Ovary (tissue), 10 donors: ENCODE measurements at places on chromosomes 2 and 18. TPM values are rescaled to one million over a fixed set of nuclear protein-coding genes. Genes with fewer than 3 reads are reported as not detected.
A peak's percentile ranks its signal among the peaks of the same experiment; 100 is the strongest.

Gene FEZ2
- 28.9 TPM for polyA plus RNA-seq

Gene FLACC1
- polyA plus RNA-seq = 0.30 TPM

Gene LAMA3
- 2.9 TPM for polyA plus RNA-seq

Gene ANO7
- polyA plus RNA-seq = 0.87 TPM

GRCh38 chr18:75880925-75881504, 453.5 kb upstream of the SMIM21 start:
- H3K27me3 ChIP-seq = no peaks in the 10 kb centered on the region
- H3K4me1 ChIP-seq = no peaks in the 10 kb centered on the region
- no peak for DNase-seq
- H3K4me3 ChIP-seq = no peak overlapping the region
- no peak overlapping the region for H3K27ac ChIP-seq
- no peaks in the 10 kb centered on the region for H3K36me3 ChIP-seq

DNA sequence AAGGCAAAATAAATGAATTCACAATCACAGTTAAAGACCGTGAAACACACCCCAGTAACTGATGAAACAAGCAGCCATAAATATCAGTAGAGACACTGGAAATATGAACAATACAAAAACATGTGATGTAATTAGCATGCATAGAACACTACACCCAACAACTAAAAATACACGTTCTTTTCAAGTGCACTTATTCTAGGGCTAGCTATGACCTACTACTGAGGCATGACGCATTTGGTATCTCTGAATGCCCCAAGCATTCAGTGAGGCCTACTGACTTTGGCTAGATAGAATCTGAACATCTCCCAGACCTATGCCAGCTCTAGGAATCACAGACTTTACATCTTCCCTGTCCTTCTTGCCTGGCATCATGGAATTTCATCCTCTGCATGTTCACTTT, 450.0 kb upstream of the ID2 start:
- H3K4me1 ChIP-seq = peaks cover 2% of the 10 kb centered on the region
- DNase-seq = no peak
- H3K27me3 ChIP-seq = no peaks in the 10 kb centered on the region
- H3K36me3 ChIP-seq = no peaks in the 10 kb centered on the region

Gene RUFY4
- polyA plus RNA-seq = 0.57 TPM

DNA sequence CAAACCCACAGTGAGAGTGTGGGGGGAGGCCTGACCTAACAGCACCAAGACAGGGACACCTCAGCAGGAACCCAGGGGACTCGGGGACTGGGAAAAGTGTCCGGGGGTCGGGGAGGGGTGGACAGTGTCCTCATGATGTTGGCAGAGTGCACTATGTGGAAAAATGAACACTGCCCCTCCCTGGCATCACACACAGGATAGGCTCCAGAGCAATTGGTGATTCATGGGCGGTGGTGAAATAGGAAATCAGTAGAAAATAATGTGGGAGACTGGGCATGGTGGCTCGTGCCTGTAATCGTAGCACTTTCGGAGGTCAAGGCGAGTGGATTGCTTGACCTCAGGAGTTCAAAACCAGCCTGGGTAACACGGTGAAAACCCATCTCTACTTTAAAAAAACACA, 3.6 kb upstream of the ANO7 start:
- H3K4me1 ChIP-seq = no peaks in the 10 kb centered on the region
- no peak overlapping the region for H3K27ac ChIP-seq
- no peaks in the 10 kb centered on the region for H3K36me3 ChIP-seq
- H3K4me3 ChIP-seq = no peak overlapping the region
- no peaks in the 10 kb centered on the region for H3K27me3 ChIP-seq
- no peak for DNase-seq

- H3K36me3 ChIP-seq = no peaks in the 10 kb centered on the region
- no peak overlapping the region for H3K27ac ChIP-seq
- H3K27me3 ChIP-seq = no peaks in the 10 kb centered on the region
- no peak overlapping the region for H3K4me3 ChIP-seq
- no peaks in the 10 kb centered on the region for H3K4me1 ChIP-seq
- no peak for DNase-seq
Observed at GRCh38 chr2:234099266-234099665, 48.8 kb downstream of the SPP2 start.

- H3K4me1 ChIP-seq = no peaks in the 10 kb centered on the region
- no peak overlapping the region for H3K27ac ChIP-seq
- no peaks in the 10 kb centered on the region for H3K36me3 ChIP-seq
- DNase-seq = no peak
- no peaks in the 10 kb centered on the region for H3K27me3 ChIP-seq
Observed at GRCh38 chr18:45538444-45538843, 76.8 kb upstream of the SLC14A2 start.

DNA sequence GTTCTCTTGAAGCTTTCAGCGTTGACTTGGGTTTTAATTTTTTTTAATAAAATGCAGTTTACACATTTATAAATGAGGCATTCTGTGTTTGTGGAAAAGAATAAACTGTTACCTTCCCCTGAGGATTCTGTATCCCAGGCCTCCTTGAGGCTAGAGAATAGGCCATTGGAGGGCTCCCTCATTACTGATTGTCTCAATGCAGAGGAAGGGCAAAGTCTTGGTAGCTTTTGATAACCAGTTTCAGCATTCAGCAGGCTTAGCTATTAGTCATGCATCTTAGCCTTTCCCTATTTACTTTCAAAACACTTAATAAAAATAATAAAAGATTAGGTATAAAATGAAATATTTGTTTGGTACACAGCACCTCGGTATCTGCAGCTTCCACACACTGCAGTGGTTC, 58.1 kb upstream of the OTX1 start:
- H3K36me3 ChIP-seq = no peaks in the 10 kb centered on the region
- H3K27me3 ChIP-seq = no peaks in the 10 kb centered on the region
- DNase-seq = no peak
- H3K4me1 ChIP-seq = no peaks in the 10 kb centered on the region
- no peak overlapping the region for H3K4me3 ChIP-seq
- no peak overlapping the region for H3K27ac ChIP-seq

DNA sequence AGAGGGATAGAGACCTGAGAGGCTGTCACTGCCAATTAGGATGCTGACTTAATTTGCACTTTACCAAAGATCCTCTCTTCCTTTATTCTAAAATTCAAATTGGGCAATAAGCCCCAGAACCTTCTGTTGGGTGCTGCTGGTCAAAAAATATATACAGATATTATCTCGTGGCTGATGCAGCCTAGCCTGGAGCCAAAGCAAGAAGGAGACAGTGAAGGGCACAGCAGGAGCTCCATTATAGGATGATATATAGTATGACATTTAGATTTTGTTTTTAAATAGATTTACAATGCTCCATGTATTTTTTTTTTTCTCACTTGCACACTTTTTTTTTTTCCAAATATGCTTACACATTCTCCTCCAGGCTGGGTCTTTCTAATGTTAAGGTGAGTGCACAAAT, 579.3 kb downstream of the PIK3C3 start:
- H3K27ac ChIP-seq = no peak overlapping the region
- H3K4me3 ChIP-seq = no peak overlapping the region
- no peak for DNase-seq
- no peaks in the 10 kb centered on the region for H3K4me1 ChIP-seq
- H3K27me3 ChIP-seq = no peaks in the 10 kb centered on the region
- no peaks in the 10 kb centered on the region for H3K36me3 ChIP-seq

DNA sequence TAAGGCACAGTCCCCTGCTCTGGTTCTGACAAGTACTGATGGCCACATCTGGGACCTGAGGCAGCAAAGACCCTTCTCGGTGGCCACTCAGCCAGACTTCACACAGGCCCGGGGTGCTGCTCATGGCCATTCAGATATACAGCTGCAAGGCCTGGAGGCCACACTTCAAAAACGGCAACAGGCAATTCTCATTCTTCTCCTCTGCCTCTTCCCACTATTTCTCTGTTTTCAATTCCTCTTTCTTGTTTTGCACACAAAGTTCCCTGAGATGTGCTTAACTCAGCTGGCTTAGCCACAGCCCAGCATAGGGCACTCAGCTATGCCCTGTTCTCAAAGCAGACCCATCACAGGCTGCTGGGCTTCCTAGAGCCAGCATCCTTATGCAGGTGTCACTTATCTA, 29.9 kb downstream of the PTPN18 start:
- no peak for DNase-seq
- H3K4me3 ChIP-seq = no peak overlapping the region
- H3K27me3 ChIP-seq = no peaks in the 10 kb centered on the region
- no peaks in the 10 kb centered on the region for H3K36me3 ChIP-seq
- no peak overlapping the region for H3K27ac ChIP-seq

DNA sequence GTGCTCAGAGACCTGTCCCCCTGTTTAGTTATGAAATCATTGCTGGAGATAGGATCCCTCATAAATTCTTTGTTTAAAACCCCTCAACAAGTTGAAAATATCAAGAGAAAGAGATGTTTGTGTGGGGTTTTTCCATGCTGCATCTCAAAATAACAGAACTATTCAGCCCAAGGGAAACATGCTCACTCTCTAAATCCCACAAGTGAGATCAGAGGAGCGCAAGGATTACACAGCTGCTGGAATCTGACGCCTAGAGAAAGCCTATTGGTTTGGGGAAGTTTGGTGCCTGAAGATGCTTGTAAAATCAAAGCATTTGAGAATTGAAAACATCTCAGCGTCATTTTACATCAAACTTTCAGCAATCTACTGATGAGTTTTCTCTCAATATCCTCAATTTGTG, 7.9 kb downstream of the FSHR start:
- no peak for DNase-seq
- no peaks in the 10 kb centered on the region for H3K36me3 ChIP-seq
- H3K4me1 ChIP-seq = no peaks in the 10 kb centered on the region
- no peak overlapping the region for H3K4me3 ChIP-seq
- no peaks in the 10 kb centered on the region for H3K27me3 ChIP-seq

DNA sequence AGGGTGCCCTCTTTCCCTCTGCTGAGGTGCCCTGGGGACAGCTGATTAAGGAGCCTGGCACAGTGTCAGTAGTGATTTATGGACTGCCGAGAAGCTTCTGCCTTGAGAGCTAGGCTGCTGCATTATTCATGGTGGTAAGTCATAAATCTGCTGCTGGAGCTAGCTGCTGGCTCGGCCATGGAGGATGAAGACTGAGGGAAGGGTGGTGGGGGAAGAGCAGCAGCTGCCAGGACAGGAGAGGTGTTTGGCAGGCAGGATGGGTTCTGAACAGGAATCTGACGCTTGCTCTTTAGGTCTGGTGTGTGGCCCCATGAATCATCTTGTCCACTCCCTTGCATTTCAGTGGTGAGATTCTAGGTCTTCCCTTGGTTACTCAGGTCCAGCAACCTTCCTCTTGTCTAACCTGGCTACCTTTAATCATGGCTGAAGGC, 296.3 kb downstream of the DYSF start:
- no peak overlapping the region for H3K27ac ChIP-seq
- DNase-seq = no peak
- H3K4me1 ChIP-seq = no peaks in the 10 kb centered on the region
- no peak overlapping the region for H3K4me3 ChIP-seq

- no peak for DNase-seq
- H3K36me3 ChIP-seq = no peaks in the 10 kb centered on the region
- H3K27ac ChIP-seq = no peak overlapping the region
- no peaks in the 10 kb centered on the region for H3K4me1 ChIP-seq
- no peak overlapping the region for H3K4me3 ChIP-seq
Observed at GRCh38 chr18:3529601-3530000, 79.6 kb downstream of the TGIF1 start.

Gene KCNG3
- polyA plus RNA-seq = 0.20 TPM

- no peaks in the 10 kb centered on the region for H3K4me1 ChIP-seq
- H3K4me3 ChIP-seq = no peak overlapping the region
- no peaks in the 10 kb centered on the region for H3K36me3 ChIP-seq
- no peaks in the 10 kb centered on the region for H3K27me3 ChIP-seq
- no peak overlapping the region for H3K27ac ChIP-seq
Observed at GRCh38 chr2:211204456-211204855, 648.1 kb downstream of the CPS1 start.

- no peak overlapping the region for H3K4me3 ChIP-seq
- DNase-seq = no peak
- H3K27me3 ChIP-seq = no peaks in the 10 kb centered on the region
- no peaks in the 10 kb centered on the region for H3K4me1 ChIP-seq
- H3K36me3 ChIP-seq = no peaks in the 10 kb centered on the region
Observed at GRCh38 chr18:57683470-57683869, 61.8 kb upstream of the NARS1 start.

GRCh38 chr2:218691234-218691633, 19.3 kb downstream of the STK36 start:
- H3K4me1 ChIP-seq = no peaks in the 10 kb centered on the region
- no peak for DNase-seq
- H3K27ac ChIP-seq = no peak overlapping the region
- no peak overlapping the region for H3K4me3 ChIP-seq
- no peaks in the 10 kb centered on the region for H3K36me3 ChIP-seq

DNA sequence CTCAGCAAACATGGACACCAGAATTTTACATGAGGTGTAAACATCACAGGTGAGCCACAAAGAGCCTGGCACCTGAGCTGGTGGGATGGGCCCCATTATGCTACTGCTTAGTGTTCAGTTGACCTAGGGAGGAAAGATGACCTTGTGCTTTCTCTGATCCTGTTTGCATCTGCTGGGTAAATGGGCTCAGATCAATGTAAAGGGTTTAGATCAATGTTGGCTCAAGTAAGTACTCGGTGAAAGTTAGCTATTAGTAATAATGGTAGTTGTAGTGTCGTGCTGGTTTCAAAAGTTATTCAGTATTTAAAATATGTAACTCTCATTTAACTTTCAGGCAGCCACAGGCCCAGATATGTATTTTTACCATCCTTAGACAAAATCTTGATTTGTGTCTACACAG, 19.8 kb downstream of the ABHD3 start:
- no peak overlapping the region for H3K27ac ChIP-seq
- DNase-seq = no peak
- no peak overlapping the region for H3K4me3 ChIP-seq
- H3K4me1 ChIP-seq = peaks cover 2% of the 10 kb centered on the region

DNA sequence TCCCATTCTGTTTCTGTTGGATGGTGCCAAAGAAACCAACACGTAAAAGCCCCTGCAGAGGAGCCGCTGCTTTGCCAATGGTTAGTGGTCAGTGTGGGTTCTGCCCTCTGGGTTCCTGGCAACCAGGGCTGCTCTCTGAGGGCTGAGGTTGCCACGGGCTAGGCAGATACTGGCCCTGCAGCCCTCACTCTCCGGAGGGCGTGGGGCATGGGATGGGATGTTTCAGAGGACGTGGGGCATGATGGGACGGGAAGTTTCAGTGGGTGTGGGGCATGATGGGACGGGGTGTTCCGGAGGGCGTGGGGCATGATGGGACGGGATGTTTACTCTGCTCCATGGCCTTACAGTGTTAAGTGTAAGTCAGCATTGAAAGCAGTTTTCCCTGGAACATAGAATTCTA, 34.2 kb downstream of the ADI1 start:
- no peak overlapping the region for H3K4me3 ChIP-seq
- H3K27ac ChIP-seq = no peak overlapping the region
- DNase-seq = peak; percentile 17
- H3K27me3 ChIP-seq = no peaks in the 10 kb centered on the region
- peaks cover 7% of the 10 kb centered on the region for H3K4me1 ChIP-seq

Gene CD28
- 4.3 TPM for polyA plus RNA-seq

GRCh38 chr2:62814123-62814522, 108.6 kb downstream of the EHBP1 start:
- no peak for DNase-seq
- H3K27ac ChIP-seq = no peak overlapping the region
- no peaks in the 10 kb centered on the region for H3K27me3 ChIP-seq
- H3K4me1 ChIP-seq = peaks cover 16% of the 10 kb centered on the region
